ENCODE measurements at places on chromosomes 1 and 21.

- DNase-seq = peak; percentile 50
Measured at GRCh38 chr1:7581754-7582459, 189.2 kb upstream of the VAMP3 start.

DNA sequence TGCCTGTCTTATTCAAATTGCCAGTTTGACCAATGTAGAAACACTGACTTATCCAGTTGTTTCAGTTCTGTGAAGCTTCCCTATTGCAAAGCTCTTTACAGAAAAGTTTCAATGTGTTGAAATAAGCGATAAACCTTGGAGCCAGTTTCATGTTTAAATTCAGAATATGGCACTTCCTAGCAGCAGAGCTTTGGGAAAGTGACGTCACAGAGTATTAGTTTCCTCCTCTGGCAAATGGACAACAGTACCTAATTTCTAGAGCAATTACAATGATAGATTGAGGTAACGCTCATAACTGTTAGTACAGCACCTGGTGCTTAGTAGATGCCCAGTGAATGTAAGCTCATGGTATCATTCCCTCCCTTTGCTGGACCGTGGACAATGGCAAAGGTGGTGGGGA, 527.5 kb upstream of the DAB1 start:
- DNase-seq = no peak

DNA sequence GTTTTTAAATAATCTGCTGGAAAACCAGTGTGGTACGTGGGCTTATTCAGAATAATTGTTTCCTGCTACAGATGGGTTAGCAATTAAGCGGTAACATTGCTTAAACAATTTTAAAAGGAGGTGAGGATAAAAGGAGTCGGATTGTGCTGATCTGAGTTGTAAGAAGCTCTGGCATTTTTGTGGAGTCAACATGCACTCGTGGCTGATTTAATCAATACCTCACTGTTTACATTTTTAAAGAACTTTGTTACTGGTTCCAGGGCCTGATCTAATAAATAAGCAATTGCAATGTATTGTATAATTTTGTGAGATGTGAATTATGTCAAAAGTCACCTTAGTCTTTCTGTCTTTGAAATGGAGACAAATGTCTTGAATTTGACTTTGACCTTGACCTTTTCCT, 474.0 kb downstream of the SETD4 start:
- no peak for DNase-seq

DNA sequence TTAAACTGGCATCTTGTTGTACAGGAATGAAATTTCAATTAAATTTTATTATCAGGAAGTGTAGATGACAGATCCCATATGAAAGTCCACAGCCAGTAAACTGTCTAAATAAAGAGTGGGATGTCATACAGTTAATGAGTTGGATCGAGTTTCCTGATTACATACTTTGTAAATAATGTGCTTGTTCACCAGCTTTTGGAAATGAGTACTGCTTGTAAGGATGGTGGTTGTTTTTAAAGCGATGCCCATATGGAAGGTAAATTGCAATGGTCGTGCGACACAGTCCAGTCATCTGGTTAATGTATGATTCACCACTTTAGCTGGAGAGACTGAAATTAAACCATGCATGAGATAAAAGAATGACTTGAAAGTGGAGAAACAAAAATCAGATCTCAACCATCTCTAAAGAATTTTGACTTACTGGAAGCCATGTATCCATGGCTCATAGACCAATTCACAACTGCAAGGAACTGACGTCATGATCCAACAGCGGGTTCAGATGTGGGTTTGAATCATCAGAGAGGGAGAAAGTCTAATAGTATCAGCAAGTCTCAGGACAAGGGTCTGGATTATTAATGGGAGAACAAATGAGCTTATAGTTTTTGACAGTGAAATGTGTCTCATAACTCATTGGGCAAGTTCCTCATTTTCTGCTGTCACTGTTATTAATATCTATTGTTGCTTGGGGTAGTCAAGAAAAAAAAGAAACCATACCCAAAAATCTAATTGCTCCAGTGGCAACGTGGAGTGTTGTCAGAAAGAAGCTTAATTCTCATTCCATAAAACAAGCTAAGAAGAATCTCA, 49.0 kb downstream of the MAP10 start:
- DNase-seq = no peak

DNA sequence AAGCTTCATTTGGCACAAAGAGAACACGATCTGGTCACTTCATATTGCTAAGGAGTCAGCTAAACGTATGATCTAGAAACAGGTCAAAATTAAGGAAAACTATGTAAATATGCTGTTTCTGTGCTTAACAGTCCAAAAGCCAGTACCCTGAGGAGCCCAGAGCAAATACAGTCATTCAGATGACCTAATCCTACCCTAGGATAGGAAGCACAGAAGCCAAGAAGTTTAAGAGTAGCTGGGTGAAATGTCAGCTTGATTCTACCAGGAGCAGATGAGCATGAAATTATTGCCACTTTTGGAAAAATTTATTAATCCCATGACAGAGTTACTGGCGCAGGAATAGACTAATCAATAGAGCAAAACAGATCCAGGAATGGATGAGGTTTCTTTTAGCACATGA, 18.3 kb downstream of the SORT1 start:
- DNase-seq = no peak

- DNase-seq = no peak
Measured at GRCh38 chr1:145863282-145864018, 4.6 kb upstream of the PIAS3 start.

DNA sequence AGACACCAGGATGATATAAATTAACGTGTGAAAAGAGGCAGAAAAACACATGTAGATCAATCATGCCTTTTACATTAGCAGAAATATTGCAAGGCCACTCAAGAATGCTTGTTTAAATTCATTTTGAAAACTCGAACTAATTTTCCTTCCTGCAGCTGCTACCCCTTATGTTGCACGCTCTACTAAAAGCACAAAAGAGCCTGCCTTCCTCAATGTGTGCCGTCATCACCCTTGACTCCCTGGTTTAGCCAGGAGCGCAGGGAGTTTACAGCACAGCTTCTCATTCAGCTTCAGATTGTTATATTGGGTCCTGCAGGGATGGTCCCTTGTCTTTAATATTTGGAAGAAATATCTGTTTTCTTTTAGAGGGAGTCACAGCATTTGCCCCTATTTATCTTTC, 10.1 kb upstream of the ST6GALNAC5 start:
- no peak for DNase-seq

DNA sequence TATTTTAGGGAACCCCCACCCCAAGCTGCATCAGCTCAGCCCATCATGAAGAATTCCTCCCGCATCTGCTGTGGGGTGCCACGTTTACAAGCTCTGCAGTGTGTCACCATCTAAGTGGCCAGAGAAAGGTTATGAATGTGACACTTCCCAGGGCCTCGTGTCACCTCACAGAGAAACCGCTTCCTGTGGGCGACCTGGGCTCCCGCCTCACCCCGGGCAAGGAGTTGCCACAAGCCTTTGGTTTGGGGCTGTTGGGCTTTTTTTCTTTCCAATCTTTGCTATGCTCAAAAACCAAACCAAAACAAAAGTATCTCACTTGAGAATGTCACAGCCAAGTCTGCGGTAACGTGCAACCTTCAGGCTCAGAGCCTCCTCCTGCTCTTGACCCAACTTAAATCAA, 82.1 kb upstream of the ARHGEF16 start:
- DNase-seq = no peak

DNA sequence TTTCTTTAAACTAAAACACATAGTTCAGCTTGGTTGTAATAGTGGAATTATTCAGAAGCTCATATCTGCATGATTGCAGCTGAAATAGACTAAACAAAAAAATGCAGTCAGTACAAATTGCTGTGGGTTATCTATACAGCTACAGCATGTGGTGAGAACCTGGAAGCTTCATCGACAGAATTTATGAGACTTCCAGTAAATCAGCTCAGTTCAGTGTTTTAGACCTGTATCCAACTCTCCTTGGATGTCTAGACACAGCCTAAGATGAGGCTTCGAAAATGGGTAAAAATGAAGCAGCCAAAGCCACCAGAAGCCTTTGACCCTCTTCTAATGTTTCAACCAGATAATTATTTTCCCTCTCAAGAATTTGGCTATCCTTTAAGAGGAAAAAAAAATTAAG, 127.1 kb upstream of the C1orf105 start:
- no peak for DNase-seq

GRCh38 chr1:58932859-58933598, 149.2 kb upstream of the JUN start:
- DNase-seq = no peak

DNA sequence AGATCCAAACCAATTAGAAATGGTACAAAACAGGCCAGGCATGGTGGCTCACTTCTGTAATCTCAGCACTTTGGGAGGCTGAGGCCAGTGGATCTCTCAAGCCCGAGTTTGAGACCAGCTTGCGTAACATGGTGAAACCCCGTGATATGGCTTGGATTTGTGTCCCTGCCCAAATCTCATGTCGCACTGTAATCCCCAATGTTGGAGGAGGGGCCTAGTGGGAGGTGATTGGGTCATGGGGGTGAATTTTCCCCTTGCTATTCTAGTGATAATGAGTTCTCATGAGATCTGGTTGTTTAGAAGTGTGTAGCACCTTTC, 7.0 kb upstream of the VASH2 start:
- DNase-seq = no peak

- no peak for DNase-seq
Measured at GRCh38 chr1:61776091-61776490, 33.8 kb downstream of the PATJ start.

DNA sequence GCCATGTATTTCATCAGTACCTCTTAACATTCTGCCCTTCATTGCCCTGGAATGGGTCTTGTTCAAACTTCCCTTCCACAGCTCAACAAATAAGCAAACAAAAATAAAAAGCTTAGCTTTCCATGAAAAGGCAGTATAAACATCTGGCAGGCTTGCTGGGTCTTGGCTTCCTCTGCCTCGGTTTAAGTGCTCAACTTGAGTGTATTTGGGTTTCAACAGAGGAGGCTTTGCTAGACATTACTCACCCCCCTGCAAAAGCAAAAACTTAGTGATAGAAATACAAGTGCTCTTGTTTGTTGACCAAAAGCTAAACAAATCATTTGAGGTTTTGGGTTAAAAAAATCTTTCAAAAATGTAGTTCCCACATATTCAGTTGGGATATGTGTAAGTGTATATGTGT, 518.5 kb downstream of the PLPP3 start:
- DNase-seq = no peak

- no peak for DNase-seq
Measured at GRCh38 chr21:35252831-35253230, 203.7 kb upstream of the RUNX1 start.

GRCh38 chr1:177546346-177546745, 375.6 kb downstream of the BRINP2 start:
- DNase-seq = no peak

- no peak for DNase-seq
Measured at GRCh38 chr21:8998946-8999681, 1522.3 kb upstream of the TPTE start.

GRCh38 chr1:28579401-28579800, 12.7 kb upstream of the RAB42 start:
- DNase-seq = no peak

- no peak for DNase-seq
Measured at GRCh38 chr1:206893380-206893779, 3.9 kb upstream of the IL24 start.

- no peak for DNase-seq
Measured at GRCh38 chr1:196593955-196594354, 14.3 kb downstream of the KCNT2 start.

DNA sequence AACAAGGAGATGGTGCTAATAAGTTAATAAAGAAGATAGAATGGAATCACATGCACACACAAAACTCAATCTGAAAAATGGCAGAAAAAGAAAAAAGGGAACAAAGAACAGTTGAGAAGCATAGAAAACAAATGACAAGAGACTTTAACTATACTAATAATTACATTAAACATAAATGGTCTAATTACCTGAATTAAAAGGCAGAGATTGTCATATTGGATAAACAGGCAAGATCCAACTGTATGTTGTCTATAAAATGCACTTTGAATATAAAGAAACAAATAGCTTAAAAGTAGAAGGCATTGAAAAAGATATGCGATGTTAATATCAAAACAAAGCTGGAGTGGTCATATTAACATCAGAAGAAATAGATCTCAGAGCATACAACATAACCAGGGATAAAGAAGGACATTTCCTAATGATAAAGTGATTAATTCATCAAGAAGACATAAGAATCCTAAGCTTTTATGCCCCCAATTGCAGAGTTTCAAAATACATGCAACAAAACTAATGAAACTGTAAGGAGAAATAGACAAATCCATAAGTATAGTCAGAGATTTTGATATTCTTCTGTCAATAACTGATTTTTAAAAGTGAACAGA, 293.5 kb downstream of the PTPRU start:
- DNase-seq = no peak

DNA sequence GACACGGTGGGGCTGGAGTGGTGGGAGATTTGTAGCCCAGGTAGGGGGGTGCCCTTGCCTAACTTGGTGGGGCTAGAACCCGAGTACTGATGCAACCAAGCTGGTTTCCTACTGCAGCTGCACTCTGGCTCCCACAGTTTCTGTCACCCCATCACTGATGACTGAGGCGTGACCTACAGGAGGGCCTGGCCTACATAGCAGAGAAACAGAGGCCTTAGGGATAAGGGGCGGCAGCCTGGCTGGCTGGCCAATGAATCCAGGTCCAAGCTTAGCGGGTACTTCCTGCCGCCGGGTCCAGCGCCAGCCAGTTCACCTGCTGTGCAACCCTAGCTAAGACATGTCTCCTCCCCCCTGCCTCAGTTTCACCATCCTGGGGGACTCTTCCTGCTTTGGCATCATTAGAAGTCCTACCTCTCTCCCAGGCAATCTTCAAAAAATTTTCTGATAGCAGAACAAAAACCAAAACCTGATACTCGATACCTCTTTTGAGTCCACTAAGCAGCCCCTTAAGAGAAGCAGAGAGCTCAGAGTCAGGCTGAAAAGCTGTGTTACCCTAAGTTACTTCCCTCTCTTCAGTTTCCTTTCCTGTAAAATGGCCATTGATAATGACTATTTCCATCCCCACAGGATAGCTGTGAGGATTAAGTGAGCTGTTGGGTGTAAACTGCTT, 27.3 kb upstream of the RNF19B start:
- no peak for DNase-seq

GRCh38 chr1:156337052-156337887, 822 bp downstream of the CCT3 start:
- DNase-seq = no peak

GRCh38 chr1:26317612-26318337, at the start of gene CD52:
TSS of gene CD52 (plus strand) at chr1:26317958. CDS start at chr1:26318018, 60 bp downstream.
- no peak for DNase-seq

DNA sequence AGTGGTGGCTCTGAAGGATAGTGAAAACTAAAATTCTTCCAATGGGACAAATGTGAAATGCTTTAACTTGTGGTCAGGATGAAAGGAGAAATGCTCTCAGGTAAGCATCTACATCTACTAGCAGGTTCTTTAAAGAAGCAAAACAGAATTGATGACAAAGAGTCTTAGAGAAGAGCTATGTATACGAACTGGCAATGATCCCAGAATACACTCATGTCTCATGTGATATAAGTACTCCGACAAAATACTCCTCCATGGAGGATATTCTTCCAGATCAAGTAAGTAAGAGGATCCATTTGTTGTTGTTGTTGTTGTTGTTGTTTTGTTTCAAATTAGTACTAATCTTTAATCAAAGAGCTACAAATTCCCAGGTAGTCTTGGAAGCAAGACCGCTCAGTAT, 174.0 kb upstream of the ATP1B1 start:
- DNase-seq = no peak

- no peak for DNase-seq
Measured at GRCh38 chr1:34060901-34061415, 104.1 kb downstream of the CSMD2 start.

- no peak for DNase-seq
Measured at GRCh38 chr1:243597383-243597782, 252.7 kb downstream of the AKT3 start.

- no peak for DNase-seq
Measured at GRCh38 chr1:27864264-27864895, 8.0 kb upstream of the THEMIS2 start.

Data from anterior cingulate cortex (tissue), 58 donors.